ENCODE measurements at places on chromosomes 13 and 19.

DNA sequence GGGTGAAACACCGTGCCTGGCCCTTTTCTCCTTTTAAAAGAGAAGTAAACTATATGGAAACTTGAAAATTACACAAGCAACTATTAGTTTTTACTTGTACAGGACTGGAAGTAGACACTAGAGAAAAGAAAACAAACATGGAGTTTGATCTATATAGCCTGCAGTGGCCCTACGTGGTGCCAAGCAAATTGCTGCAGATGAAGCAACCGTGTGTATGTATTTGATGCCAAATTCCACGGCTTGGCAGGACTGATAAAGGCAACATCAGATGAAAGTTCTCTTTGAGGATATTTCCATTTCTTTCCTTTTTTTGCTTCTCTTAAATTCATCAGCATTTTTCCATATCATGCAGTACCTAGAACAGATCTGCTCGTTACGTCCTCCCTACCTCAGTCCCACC lies 49.8 kb downstream of the ATP8A2 start:
- DNase-seq = no peak

DNA sequence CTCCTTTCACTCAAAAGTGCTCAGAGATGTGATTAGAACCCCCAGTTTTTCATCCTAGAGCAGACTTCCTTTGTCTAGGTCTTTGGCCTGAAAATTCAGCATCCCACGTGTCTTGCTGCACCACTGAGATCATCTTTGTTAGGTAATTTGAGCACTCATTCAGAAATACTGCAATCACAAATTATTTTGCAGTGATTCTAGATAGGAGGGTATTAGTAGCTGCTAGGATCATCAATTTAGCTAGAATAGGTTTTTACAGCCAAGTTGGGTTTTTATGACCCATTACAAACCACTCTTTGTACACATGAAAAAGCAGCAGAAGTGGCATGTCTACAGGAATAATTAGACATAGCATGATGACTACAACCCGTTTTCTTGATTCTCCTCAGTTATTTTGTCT lies 219.6 kb downstream of the GPC6 start:
- no peak for DNase-seq

- DNase-seq = no peak
Observed at GRCh38 chr13:53844473-53845146, 816.0 kb downstream of the OLFM4 start.

- no peak for DNase-seq
Observed at GRCh38 chr19:31252441-31252840, 96.8 kb downstream of the TSHZ3 start.

- no peak for DNase-seq
Observed at GRCh38 chr19:58558066-58558622, at the start of gene UBE2M. Gene UBE2M (minus strand): TSS chr19:58558611. CDS start chr19:58558381, 230 bp downstream.

DNA sequence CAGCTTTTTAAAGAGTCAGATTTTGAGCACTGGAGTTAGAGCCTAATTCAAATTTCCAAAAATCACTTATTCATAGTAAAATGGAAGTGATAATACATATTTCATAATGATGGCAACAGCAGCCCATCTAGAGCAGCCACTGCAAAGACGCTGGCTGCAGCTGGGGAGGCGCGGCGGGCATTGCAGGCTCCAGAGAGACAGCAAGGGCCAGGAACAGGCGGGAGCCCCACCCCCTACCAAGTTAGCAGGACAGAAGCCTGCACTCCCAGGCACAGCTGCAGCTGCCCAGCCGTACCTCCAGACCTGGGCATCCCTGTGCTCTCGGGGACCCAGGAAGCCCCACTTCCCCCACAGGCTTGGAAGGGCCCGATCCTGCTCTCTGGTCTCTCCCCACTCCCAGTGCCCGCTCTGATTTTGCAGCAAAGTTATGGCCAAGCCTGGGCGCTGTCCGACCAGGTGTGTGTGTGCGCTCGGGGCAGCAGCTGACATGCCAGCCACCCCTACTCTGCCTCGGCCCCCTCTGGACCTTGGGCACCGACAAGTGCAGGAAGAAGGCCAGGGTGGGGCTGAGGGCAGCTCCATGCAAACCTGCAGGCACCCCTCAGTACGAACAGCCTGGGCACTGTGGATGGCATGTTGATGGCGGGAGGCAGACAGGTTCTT lies 84.8 kb downstream of the SERP2 start:
- no peak for DNase-seq

GRCh38 chr13:106846571-106847448 lies 278.9 kb upstream of the ARGLU1 start:
- DNase-seq = no peak

- no peak for DNase-seq
Observed at GRCh38 chr19:16736709-16737108, 17.1 kb downstream of the NWD1 start.

Measured in CD8-positive, alpha-beta memory T cell (primary cell).